ENCODE measurements at places on chromosomes 3 and 15. TPM values are rescaled to one million over a fixed set of nuclear protein-coding genes. Genes with fewer than 3 reads are reported as not detected.

UROC1 gene
- not detected for total RNA-seq

CRABP1 gene
- not detected for total RNA-seq

LTF gene
- total RNA-seq, result 0.28 TPM

CFAP100 gene
- total RNA-seq, result not detected

MKRN2 gene
- total RNA-seq, result 35.9 TPM

FOXB1 gene
- not detected for total RNA-seq

PPP1R14D gene
- total RNA-seq, result not detected

PLA2G4E gene
- total RNA-seq, result not detected

FAM174B gene
- 0.25 TPM for total RNA-seq

RTP4 gene
- 0.99 TPM for total RNA-seq

SEMA3F gene
- total RNA-seq, result 73.6 TPM

HACD3 gene
- total RNA-seq, result 91.2 TPM

SLC24A1 gene
- 4.4 TPM for total RNA-seq

ATP10A gene
- not detected for total RNA-seq

TGFBR2 gene
- total RNA-seq, result 298 TPM
